ENCODE measurements at places on chromosomes 6 and 20.
A peak's percentile ranks its signal among the peaks of the same experiment; 100 is the strongest.

- DNase-seq = no peak
Measured at GRCh38 chr6:55447891-55448290, 120.6 kb downstream of the GFRAL start.

DNA sequence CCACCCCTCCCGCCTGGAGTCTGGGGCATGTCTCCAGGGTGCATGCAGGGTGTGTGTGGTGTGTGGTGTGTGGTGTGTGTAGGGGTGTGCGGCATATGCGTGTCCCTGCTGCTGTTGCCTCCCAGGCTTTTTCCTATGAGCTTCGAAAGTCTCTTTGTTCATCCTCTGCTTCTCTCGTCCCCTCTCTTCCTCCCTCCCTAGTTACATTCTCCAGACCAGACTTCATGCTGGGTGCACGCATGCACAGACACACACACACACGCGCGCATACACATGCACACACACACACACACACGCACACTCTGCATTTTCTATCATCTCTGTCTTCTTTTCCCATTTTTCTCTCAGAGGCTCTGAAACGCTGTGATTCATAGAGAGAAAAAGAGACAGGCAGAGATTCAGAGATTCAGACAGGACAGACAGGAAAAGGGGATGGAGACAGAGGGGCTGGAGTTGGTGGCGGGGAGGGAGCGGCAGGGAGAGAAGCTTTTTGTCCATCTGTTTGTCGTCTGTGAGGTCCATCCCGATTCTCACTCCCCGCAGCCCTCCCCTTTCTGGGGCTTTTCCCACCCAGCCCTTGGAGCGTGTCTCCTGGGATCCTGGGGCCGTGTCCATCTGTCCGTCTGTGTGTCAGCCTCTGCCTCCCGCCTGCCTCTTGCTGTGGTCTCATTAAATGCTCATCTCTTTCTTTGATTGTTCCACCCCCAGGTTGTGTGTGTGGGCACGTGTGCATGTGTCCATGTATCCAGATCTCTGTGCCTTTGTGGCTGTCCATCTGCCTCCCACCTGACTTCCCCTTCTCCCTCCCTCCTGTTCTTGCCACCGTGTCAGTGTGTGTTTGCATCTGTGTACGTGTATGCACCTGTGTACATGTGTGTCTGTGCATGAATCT lies 62.6 kb downstream of the SRC start:
- DNase-seq = no peak

DNA sequence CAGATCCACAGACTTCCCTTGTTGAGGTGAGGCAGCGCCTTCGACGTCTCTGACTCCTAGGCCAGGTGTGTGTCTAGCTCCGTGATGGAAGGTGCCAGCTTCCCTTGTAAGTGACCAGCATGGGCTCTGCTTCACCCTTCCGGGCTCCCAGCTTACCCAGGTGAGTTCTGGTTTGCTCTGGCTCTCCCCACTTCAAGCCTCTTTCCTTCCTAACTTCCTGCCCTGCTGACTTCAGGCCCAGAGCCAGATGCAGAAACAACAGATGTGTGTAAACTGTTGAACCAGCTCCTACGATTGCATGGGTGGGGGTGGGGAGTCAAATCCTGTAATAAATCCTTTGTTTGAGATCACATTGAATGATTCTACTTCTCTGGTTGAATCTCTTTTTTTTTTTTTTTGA lies 51.6 kb upstream of the BMP6 start:
- no peak for DNase-seq

DNA sequence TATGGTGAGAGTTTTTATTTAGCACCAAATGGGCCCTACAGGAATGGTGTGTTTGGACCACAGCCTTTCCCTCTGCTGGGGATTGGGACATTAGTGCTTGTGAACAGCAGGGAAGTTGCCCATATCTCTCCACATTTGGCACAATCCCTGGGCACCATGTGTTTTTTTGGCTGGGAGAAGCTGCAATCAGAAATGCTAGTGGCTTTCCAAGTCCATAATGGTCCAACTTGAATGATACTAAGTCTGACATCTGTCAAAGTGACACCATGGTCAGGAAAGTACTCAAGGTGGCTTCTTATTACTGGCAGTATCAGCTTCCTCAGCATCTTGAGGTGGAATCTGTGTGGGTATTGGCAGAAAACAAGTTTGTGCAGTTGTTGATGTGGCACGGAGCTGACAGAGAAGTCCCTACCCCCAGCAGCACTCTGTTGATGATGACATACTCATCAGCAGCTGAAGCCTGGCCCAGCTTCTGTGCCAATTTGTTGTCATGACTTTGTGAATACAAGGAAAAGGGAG lies 53.0 kb downstream of the SASH1 start:
- DNase-seq = no peak

DNA sequence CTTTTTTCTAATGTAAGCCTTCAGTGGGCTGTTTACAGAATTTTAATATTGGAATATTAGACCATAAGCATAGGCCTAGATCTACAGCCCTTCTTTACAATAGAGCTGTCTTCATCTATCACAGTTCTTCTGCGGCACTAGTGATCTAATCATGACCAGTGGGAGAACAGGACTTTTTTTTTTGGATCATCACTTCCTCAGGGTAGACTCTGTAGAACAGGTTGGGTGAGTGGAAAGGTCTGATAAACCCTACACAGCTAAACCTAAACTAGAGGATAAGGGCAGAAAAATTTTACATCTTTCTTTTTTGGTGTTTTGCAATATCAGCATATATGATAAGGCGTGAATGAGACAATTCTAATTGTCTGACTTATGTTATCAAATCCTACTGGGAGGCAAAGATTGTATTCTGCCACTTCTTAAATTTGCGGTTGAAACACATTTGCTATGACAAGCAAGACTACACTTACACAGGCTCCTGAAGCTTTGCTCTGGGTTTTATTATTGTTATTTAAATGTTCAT lies 52.2 kb downstream of the GOPC start:
- no peak for DNase-seq

DNA sequence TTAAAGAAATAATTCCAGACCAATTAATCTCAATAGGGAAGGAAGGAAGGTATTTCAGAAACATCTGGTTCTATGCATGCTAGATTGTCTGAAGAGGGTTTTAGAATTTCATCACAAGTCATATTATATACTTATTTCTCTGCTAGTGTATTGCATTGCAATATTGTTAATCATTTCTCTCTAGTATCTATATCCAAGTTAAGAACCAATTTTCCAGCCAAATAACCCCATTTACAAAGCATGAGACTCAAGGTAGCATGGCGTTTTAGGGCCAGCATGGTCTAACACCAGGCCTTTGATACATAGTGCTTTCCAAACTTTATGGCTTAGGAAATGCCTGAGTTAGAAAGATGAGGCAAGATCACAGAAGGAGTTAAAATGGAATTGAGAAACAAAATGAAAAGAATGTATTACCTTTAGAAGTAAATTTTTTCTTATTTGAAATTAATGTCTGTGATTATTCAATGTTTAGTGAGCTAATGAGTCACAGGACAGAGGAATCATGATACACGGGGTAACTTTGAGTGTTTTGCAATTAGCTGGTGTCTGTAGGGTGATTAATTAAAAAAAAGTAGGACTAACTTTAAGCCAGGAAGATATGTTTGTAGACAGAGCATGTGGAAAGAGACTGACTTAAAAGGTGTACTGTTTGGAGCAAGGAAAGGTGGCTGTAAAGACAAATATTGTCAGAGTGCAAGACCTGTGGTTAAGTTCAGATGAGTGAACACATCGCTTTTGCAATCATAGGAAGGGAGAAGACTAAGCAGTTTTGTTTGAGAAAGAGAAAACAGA lies 1006.2 kb upstream of the CITED2 start:
- DNase-seq = no peak

DNA sequence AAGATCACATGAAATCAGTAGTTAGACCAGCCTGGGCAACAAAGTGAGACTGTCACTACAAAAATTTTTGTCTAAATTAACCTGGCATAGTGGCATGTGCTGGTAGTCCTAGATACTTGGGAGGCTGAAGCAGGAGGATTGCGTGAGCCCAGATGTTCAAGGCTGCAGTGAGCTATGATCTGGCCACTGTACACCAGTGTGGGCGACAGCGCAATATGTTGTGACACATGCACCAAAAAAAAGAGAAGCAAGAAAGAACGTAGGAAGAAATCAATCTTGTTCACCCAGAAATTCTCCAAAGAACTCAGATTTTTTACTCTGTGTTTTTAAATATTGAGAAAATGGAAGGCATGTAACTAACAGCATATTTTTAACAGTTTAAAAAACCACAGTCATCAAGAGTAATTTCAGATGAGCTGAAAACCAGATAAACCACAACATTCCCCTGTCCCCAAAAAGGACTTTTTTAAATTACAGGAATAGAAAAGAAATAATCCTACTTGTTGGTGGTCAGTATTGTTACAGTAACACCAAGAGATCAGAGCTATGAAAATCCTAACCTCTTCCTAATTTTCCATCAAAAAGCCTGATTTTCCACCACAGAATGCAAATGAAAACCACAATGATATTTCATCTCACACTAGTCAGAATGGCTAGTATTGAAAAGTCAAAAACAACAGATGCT lies 240.2 kb downstream of the KHDC1L start:
- no peak for DNase-seq

- DNase-seq = no peak
Measured at GRCh38 chr6:118815495-118815894, 78.5 kb upstream of the ASF1A start.

DNA sequence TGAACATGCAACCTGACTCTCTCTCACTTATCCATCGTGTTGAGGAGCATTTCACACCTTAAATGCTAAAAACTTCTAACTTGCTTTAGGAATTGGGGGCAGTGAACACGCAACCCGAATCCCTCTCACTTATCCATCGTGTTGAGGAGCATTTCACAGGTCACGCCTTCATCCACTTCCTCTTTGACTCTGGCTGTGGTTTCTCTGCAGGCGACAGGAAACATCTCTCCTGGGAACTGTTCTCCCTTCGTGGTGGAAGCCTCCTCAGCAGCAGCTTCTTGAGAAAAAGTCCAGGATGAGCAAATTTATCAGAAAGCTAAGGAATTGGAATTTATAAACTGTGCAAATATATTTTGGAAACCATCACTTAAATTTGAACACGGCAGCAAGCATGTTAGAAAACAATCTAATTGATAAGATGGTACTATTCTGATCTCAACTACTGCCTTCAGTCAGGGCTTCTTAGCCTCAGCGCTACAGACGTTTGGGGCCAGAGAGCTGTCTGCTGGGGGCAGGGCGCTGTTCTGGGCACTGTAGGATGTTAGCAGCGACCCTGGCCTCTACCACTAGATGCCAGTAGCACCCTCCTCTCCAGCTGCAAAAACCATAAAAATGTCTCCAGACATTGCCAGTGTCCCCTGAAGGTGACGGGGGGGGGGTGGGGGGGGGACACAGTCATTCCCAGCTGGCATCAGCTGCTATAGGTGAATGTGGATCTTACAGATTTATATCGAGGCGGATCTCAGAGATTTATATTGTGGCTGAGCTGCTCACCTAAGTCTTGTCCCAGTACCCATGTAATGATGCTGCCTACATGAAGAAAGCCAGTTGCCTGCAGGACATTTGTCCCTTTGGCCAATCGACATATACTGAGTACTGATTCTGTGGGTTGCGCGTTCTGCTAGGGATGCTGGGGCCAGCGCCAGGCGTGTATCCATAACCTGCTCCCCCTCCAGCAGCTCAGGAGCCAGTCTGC lies 26.2 kb downstream of the CTCFL start:
- peak; percentile 50 for DNase-seq

DNA sequence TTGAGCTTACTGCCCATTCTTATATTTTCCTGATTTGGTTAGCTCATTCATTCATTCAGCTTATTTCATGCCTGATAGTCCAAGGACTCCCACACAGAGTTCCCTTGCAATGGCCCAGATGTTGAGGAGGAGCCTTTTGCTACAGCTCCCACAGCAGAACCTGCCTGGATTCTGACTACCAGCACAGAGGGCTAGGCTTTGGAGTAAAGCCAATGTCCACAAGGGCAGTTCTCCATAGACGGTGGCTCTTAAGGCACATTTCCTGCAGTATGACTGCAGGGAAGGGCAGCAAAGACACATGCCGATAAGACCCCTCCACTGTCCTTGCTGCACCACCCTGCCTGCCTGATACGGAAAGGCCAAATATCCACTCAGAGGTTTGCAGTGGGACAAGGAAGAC lies 112.3 kb upstream of the SYNDIG1 start:
- no peak for DNase-seq

DNA sequence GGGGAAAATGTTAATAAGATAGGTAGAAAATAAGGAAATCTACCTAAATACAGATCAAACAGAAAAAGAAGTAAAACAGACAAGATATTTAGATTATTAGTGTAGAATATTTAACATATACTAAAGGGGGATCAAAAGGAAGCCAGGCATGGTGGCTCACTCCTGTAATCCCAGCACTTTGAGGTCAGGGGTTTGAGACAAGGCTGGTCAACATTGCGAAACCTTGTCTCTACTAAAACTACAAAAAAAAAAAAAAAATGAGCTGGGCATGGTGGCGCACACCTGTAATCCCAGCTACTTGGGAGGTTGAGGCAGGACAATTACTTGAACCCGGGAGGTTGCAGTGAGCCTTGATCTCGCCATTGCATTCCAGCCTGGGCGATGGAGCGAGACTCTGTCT lies 55.5 kb downstream of the AFDN start:
- no peak for DNase-seq

GRCh38 chr6:40937491-40937890 lies 101.5 kb downstream of the UNC5CL start:
- DNase-seq = no peak

GRCh38 chr6:70415247-70415646 lies 1.9 kb downstream of the FAM135A start:
- no peak for DNase-seq

- DNase-seq = no peak
Measured at GRCh38 chr6:6008089-6008647, 1.4 kb upstream of the NRN1 start.

DNA sequence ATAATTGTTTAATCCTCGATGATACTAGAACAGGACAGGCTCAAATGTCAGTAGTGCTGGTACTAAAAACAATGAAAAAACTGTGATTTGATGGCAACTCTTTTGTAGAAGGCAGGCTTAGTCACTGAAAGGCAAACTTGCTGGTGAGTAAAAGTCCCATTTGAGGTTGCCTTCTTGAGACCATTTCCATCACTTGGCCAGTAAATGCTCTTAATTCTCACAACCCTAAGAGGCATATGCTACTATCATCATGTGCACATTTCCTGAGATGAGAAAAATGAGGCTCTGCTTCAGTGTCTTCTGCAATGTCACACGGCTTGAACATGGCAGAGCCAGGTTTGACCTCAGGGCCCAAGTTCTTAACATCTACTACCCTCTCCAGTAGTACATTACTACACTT lies 9.9 kb downstream of the AKIRIN2 start:
- DNase-seq = no peak
